ENCODE measurements at places on chromosomes 5 and 9.

GRCh38 chr9:30591461-30591860 is 1793.0 kb upstream of the ACO1 start:
- DNase-seq = no peak

- no peak for DNase-seq
Observed at GRCh38 chr5:148437249-148437648, 53.5 kb downstream of the FBXO38 start.

GRCh38 chr9:19379697-19380046 is 364 bp downstream of the RPS6 start:
- DNase-seq = no peak

GRCh38 chr9:113139225-113139829 is 11.5 kb upstream of the SLC31A2 start:
- no peak for DNase-seq

GRCh38 chr9:87445646-87446045 is 52.0 kb upstream of the DAPK1 start:
- DNase-seq = peak; percentile 18

- DNase-seq = no peak
Observed at GRCh38 chr5:33929925-33930690, 6.1 kb upstream of the RXFP3 start.

Data from neuronal stem cell (in vitro differentiated cells).